RWPE2 (cell line): ENCODE measurements at places on chromosomes 12 and 14.

DNA sequence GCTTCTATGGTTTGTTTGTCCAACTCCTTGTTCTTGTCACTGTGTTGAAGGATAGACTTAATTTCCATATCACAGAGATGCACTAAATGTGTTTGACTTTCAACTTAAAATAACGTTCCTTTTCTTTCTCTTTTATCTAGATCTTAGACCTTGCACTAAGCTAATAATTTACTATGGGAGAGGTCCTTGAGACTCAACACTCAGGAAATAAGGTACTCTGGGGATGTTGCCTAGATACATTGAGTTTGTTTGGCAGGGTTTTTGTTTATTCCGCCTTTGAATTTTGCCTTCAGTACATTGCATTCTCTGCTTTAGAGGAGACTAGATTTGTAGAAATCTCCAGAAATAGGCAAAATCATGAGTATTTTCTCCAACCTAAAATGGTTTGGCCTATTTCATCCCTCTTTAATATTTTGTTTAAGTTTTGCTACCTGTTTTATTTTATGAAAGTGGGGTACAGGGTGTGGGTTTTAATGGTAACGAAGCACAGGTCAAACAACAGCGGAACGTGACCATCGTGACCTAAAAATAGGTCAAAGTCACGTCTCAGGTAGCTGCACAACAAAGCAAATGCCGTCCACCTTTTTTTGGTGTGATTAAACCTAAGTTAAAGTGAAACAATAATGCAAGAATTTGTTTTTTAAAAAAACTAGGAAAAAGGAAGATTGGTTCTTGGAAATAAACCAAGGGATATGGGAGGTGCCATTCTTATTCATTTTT is 115.3 kb upstream of the CPSF6 start:
- no peak for DNase-seq

GRCh38 chr12:130764475-130765185 is 48.5 kb upstream of the RIMBP2 start:
- no peak for DNase-seq

DNA sequence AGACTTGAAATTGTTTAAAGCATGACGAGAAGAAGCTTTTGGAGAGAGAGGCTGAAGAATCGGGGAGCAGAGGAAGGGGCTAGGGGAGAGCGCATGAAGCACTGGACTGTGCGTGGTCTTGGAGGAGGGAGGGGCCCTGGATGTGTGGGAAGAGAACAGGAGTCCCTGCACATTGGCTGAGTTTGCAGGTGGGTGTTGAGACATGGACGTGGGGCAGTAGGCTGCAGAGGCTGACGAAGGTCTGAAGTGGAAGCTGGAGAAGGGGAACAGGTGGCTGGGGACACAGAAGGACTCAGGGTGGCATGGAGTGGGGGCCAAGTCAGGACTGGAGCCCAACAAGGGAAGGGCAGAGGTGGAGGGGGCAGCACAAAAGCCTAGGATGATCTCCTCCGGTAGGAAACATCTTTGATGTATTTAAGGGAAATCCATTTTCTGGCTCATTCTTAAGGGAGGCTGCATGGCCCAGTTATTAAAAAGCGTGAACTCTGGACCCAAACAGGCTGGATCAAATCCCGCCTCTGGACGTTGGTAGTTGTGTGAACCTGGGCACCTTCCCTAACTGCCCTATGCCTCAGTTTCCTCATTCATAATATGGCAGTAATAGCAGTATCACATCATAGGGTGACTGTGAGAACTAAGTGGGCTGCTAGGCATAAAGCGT is 29.0 kb downstream of the ADGRD1 start:
- no peak for DNase-seq

- DNase-seq: no peak
Measured at GRCh38 chr12:105018776-105019175, 32.7 kb downstream of the NOPCHAP1 start.

- DNase-seq: no peak
Measured at GRCh38 chr12:113700943-113701342, 229.3 kb upstream of the LHX5 start.

DNA sequence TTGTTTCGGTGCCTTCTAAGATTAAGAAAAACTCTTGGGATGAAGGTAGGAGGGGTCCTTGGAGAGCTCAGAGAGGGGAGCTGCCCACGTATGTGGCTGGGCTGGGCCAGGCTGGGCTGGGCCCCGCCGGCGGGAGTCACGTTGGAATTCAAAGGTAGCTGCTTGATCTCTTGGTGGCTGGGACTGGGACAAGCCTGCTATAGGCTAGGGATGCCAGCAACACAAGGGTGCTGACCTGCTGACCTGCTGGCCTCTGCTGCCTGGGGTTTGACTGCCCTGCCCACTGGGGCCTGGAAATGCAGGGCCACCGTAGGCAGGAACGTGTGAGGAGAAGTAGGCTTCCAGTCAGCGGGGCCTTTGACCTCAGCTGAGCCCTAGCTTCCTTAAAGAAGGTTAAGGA is 52.8 kb upstream of the GTF2A1 start:
- DNase-seq: no peak

GRCh38 chr12:122097927-122098756 is 19.6 kb downstream of the MLXIP start:
- DNase-seq: no peak

DNA sequence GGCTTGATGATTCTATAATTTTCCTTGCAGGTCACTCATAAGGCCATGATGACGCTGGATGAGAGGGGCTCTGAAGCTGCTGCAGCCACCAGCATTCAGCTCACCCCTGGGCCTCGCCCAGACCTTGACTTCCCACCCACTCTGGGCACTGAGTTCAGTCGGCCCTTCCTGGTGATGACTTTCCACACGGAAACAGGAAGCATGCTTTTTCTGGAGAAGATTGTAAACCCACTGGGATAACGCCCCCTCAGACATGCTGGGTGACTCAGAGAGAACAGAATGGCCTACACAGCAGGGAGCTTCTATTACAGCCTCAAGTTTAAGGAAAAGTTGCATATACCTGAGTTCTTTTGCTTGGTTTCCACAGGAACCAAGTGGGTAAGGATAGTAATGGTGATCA is 34.3 kb downstream of the SERPINA3 start:
- DNase-seq: no peak

GRCh38 chr14:23360496-23360895 is 4.5 kb downstream of the EFS start:
- DNase-seq: peak; percentile 73

DNA sequence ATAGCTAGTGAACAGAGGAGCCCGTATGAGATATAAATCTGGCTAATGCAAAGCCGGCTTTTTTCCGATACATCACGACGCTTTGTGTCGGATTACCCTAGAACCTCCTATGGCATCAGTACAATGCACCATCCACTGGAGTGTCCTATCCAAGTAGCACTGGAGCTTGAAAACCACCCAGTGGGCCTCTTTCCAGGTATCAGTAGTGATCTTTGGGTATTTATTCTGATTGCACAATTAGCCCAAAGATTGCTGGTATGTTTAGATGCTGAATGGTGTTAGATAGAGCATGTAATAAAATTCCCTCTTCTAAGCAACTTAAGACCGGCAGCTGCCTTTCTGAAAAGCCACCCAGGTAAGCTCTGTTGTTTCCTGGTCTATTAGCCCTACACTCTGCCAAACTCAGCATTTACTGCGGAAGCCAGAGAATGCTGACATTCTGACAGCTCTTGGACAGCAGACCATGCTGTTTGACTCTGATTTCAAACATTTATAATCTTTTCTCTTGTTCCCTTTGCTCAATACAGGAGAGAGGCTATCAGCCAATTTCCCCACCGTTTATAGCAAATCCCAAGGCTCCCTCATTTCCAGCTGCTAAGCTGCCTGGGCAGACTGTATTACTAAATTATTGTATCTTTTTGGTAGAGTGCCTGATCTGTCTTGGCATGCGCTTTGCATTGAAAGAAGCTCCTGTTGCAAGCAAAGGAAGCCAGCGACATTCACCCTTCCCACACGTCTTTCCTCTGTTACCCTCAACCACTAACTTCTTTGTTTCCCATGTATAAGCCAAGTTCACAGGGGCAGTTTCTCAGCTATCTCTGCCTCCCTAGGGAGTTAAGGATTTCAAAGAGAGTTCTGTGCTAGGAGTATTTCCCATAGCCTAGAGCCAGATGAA is 388.3 kb upstream of the GARIN6 start:
- no peak for DNase-seq

GRCh38 chr14:23557521-23557920 is 1.4 kb downstream of the THTPA start:
- no peak for DNase-seq

GRCh38 chr14:89136587-89136986 is 280.4 kb downstream of the FOXN3 start:
- no peak for DNase-seq

- no peak for DNase-seq
Measured at GRCh38 chr12:14482886-14483285, 84.8 kb downstream of the PLBD1 start.

DNA sequence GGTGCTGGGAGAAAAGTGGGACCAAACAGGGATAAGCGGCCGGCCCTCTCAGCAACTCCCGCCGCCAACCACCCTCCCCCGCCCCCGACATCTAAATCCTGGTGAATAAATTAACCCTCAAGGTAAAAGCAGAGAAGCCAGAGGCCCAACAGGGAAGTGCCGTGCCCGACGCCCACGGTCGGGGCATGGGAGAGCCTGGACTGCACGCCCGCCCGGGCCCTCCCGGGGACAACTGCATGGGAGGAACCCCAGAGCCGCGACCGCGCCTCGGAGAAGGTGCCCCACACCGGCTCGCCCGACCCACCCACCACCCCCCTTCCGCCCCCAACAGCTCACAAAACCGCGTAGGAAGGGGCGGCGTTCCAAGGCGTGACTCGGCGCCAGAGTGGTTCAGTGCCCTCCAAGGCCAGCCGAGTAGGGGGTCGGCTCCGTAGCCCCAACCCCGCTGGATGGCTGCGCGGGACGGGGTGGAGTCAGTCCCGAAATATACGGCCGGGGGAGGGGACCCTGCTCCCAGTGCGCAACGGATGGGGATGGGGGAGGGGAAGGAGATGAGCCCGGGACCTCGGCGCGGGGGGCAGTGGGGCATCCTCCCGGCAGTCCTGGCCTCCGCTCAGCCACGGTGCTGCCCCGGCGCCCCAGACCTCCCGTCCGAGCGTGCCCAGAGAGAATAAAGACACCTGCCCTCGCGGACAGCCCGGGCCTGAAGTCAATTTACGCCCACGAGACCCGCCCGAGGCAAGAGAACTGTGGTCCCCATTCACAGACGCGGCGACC is 732 bp downstream of the SLC25A29 start:
- DNase-seq: no peak

DNA sequence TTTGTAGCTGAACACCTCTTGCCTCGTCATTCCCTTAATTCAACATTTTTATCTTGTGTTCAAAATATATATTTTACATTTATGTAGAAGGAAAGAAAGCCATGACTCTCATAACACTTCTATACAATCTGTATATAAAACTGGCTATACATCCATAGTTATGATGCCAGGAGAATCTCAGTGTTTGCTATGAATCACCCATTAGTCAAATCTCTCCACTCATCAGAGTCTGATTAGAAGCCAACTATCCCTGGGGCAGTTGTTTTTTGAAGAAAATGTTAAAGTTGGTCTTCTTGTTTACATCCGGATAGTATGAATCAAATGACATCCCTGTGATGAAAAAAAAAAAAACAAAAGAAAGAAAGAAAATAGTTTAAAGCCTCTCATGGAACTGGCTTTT is 503.9 kb downstream of the NELL2 start:
- DNase-seq: no peak

- DNase-seq: no peak
Measured at GRCh38 chr12:68815928-68816800, 8.2 kb downstream of the MDM2 start.

- no peak for DNase-seq
Measured at GRCh38 chr12:69274861-69275260, 35.5 kb downstream of the CPSF6 start.

DNA sequence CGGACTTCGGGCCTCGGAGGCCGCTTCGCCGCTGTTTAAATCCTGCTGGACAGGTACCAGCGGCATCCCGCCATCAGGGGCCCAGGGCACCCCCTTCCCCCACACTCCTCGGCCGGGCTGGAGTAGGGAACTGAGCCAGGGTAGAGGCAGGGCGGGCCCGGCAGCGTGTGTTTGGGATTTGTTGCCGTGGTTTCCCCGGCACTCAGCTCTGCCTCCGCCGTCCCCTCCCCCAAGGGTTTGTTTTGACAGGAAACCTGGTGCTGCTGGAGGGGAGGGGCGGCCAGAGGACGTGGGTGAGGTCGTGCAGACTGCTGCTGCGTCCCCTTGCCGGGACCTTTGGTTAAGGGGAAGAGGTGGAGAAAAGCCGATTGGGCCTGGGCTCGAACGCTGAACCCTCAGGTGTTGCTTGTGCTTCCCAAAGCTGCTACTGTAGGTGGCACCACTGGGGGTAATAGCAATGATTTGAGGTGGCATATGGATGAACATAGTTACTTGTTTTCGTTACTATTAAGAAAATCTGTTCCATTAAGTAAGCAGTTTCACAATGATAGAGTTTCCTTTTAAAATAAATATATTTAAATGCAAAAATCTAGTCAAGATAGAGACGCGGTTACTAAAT is 778 bp downstream of the TCP11L2 start:
- peak; percentile 75 for DNase-seq

- no peak for DNase-seq
Measured at GRCh38 chr12:120139958-120140357, 23.4 kb upstream of the RAB35 start.

DNA sequence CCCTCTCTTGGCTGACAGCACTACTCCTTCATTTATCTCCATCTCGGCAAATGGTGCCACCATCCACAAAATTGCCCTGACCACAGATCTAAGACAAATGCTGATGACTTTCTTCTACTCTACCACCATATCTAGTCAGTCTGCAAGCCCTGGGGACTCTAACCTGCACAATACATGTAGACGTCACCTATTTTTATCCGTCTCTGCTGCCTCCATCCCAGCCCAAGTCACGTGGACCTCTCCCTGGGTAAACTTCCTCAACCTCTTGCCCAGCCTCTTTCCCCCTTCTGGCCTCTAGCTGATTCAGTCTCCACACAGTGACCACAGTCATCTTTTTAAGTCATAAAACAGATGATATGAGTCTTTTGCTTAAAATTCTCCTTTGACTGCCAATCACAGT is 1203.0 kb downstream of the AACS start:
- no peak for DNase-seq

DNA sequence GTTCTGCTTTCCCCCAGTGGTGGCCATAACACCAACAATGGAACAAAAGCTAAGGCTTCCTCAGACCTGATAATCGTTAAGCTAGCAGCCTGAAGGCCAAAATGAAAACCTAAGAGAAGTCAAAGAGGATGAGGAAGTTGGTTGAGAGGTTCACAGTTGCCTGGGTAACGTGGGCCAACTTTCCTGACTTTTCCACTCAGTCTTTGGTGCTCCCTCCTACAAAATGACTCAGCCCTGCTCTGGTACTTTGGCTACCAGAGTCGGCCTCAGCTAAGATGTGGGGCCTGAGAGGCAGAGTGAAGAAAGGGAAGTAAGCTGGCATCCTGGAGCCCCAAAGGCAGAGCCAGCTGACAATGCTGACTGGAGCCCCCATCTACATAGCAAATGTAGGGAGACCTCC is 14.9 kb upstream of the FKBP11 start:
- no peak for DNase-seq

- no peak for DNase-seq
Measured at GRCh38 chr12:120981407-120981941, 3.1 kb downstream of the HNF1A start.
